LoVo (cell line): ENCODE measurements at places on chromosomes 1 and 21.

GRCh38 chr1:159851407-159851806 is 11.1 kb downstream of the VSIG8 start:
- no peak for DNase-seq

GRCh38 chr1:11719313-11720032 is 16.5 kb upstream of the AGTRAP start:
- peak; percentile 50 for DNase-seq

- no peak for DNase-seq
Observed at GRCh38 chr1:95974586-95974985, 740.6 kb downstream of the RWDD3 start.

GRCh38 chr1:179550746-179551682 is 24.7 kb downstream of the NPHS2 start:
- no peak for DNase-seq

DNA sequence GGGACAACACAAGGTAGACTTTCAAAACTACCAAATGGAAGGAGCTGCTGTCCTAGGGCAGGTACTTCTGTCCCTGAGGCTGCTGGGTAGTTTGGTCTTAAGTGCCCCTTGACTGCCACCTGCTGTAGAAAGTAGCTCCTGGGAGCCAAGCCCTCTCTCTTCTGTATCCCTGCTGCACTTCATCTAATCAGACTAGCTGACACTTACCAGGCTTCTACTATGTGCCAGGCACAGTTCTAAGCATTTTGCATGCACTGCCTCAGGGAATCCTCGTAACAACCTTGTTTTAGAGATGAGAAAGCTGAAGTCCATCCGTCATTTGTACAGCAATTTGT is 15.9 kb upstream of the SRSF4 start:
- no peak for DNase-seq

DNA sequence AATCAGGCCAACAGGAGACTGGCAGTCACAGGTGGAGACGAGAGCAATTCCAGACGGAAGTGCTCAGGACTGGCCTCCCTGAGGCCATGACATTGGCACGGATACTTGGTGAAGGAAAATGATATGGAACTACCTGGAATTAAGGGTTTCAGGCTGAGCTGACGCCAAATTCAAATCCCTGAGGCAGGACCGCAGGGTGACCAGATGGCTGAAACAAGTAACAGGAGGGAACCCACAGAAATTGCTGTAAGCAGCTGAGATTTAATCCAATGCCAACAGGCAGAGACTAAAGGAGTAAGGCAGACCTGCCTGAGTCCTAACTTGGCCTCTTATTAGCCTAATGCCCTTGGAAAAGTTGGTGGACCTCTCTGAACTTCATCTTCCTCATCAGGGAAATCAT is 76.2 kb downstream of the ERG start:
- DNase-seq: no peak

DNA sequence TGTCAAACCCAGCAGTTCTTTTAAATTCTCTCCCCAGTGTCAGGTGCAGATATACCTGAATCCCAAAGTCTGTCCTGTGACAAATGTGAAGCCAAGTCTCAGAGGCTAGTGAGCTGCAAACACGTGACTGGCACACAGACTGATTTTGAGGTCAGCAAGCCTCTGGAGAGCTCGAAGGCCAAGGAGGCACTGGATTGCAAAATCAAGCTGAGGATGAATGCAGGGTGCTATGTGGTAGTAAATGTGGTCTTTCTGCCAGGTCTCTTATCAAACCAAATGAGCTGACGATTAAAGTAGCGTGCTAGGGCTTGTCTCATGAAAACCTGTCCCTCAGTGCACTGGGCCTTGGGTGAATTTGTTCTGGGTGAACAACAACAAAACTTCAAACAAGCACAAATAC is 20.6 kb downstream of the GPR3 start:
- DNase-seq: no peak

- no peak for DNase-seq
Observed at GRCh38 chr1:176696109-176696508, 233.1 kb downstream of the PAPPA2 start.

GRCh38 chr1:94714152-94714551 is 106.0 kb upstream of the SLC44A3 start:
- no peak for DNase-seq

DNA sequence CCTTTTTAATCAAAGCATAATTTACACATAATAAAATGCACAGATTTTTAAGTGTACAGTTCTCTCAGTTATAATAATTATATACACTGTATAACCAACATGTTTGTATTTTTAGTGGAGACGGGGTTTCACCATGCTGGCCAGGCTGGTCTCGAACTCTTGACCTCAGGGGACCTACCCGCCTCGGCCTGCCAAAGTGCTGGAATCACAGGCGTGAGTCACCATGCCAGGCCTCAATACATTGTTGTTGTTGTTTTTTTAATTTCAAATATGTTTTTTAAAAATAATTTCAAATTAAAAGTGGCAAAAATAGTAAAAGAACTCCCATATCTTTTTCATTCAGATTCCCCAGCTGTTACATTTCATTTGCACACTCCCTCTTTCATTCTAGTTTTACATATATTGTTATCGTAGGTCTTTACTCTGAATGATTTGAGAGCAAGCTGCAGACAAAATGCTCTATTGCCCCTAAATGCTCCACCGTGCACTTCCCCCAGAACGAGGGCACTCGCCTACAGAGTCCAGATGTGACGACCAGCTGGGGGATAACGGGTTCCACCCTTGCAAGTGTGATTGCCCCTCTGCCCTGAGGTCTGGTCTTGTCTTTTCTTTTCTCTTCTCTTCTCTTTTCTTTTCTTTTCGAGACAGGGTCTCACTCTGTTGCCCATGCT is 19.2 kb upstream of the RD3 start:
- DNase-seq: no peak

GRCh38 chr1:204673909-204674649 is 11.5 kb downstream of the LRRN2 start:
- DNase-seq: no peak

DNA sequence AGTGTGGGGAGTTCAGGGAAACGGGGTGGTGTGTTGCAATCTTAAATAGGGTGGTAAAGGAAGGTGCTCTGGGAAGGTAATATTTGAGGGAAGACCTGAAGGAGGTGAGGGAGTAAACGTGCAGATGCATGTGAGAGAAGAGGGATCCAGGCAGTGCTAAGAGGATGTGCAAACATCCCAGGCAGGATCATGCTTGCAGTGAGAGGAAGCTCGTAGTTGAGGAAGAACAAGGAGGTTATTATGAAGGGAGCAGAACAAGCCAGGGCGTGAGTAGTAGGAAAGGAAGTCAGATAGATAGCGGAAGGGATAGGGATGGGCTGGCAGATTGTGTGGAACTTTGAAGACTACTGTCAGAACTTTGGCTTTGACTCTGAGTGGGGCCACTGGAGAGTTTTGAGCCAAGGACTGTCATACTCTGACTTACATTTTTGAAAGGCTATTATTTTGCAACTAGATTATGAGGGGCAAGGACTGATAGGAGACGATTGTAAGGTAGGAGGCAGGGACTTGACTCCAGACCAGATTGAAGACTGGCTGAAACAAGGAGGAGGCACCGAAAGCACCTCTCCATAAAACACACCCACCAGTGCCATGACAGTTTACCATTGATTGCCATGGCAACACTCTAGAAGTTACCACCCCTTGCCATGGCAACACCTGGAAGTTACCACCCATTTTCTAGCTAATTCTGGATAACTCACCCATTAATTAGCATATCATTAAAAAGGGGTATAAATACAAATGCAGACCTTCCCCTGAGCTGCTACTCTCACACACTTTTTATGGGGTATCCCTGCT is 67.0 kb downstream of the XCL2 start:
- no peak for DNase-seq

DNA sequence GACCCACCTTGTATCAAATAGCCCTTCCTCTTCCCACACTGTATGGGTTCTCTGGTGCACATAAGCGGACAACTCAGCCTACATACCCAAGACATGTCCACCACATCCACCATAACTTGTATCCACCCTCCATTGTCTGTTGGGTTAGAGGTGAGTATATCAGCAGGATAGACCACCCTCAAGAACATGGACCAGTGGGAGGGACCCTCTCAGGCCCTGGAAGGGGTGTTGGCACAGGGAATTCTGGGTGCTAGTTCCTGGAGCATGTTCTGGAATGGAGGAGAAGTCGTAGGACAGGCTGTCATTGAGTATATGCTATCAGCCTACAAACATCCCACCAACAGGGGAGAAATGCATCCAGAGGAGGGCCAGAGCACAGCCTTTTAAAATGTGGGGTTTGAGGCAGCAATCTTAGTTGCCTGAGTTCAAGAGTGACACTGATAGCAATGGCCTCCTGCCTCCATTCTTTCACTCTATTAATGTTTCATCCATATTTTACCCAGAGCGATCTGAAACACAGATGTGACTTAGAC is 7.5 kb downstream of the CD55 start:
- no peak for DNase-seq

GRCh38 chr1:215825056-215825455 is 258.0 kb downstream of the KCTD3 start:
- DNase-seq: no peak

GRCh38 chr21:42622284-42622683 is 31.1 kb upstream of the PDE9A start:
- DNase-seq: no peak

DNA sequence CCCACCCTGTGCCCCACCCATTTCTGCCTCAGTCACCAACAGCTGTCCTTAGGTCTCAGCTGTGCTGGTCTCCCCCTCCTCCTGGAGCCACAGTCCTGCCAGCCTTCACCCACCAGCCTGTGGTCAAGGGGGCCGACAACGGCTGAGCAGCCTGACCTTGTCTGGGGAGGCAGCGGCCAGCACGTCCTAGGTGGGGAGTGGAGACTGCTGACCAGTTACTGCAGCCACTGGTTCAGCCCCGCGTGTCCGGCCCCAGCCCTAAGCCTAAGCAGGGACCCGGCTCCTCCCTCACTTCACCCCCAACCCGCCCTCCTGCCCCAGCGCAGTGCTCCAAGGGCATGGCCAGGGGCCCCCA is 79.2 kb downstream of the MORN1 start:
- DNase-seq: no peak

DNA sequence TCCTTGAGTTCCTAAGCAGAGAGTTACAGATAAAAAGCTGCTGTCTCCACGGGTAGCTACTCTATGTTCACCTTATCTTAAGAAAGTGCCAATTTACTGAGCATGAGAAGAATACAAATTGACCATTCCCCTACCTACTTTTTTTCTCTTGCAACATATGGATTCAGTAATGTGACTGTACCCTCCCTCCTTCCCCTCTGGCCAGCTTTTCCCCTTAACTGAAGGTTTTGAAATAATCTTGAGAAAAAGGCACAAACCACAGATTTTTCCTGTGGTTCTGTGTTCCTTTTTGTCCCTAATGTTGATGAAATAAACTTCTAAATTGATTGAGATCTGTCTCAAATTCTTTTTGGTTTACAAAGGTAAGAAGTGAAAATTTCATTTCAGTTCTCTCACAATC is 2.6 kb upstream of the CD2 start:
- DNase-seq: no peak

DNA sequence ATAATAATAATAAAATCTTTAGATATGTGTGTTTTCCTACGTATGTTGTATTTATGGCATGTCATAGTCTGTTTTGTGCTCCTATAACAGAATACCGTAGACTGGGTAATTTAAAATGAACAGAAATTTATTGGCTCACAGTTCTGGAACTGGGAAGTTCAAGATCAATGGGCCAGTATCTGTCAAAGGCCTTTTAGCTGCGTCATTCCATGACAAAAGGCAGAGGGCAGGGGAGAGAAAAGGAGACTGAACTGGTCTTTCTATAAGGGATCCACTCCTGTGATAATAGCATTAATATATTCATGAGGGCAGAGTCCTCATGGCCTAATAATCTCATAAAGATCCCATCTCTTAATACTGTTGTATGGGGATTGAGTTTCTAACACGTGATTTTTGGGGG is 7.1 kb upstream of the SFT2D2 start:
- no peak for DNase-seq

DNA sequence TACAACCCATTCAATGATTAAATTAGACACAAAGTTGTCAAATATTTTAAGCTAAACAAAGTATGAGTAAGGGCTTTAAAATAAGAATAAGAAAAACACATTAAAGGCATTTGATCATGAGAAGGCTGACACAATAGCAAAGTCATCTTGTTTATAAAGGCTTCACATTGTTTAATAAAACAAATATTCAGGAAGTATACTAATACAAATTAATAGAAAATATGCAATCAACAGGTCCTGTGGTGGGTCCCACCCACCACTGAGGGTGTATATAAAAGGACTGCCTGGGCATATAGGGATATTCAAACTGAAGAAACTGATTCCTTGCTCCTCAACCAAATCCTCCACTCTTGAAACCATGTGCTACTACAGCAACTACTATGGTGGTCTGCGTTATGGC is at the start of gene KRTAP20-2:
TSS of gene KRTAP20-2 (plus strand) at position 301 of the 400 bp plus-strand sequence. CDS start at position 359, 58 bp downstream.
- no peak for DNase-seq

DNA sequence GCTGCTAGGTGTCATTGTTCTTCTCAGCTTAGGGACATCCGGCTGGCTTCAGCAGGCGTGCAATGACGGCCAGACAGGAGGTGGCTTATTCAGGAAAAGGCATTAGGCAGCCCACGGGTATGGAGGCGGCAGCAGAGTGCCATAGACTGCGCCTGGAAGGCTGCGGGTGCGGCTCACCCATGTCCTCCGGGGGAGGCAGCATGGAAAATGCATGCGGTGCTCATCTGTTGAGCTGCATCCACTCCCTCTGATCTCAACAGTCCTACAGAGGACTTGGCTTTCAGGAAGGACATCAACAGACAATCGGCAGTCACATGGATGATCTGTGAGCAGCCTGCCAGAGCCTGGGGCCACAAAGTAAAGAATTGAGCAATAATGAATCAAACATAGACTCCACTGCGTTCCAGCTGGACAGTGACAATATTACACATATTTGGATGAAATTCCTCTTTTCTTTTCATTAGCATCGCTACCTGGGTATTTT is 42.9 kb downstream of the UMODL1 start:
- DNase-seq: no peak

DNA sequence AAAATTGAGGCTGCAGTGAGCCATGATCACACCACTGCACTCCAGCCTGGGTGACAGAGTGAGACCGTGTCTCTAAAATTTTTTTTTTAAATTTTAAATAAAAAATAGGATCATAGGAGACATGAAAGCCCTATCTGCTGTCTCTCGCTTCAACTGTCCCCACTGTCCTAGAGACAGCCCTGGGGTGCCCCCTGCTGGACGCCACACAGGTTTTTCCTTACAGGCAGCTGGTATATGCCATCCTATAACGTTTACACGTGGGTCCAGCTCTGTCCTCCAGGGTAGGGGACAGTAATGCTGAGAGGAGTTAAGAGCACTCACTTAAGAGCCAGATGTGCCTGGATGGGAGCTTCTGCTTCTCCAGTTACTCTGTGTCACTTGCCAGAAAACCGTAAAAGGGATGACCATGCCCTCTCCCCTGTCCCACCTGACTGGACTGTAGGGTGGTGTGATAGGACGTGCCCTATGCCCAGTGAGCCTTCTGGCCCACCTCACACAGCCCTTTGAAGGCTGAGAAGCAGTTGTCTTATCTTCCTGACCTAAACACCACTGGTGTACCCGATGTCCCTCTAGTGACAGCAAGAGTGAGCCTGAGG is 8.5 kb downstream of the FBXO2 start:
- DNase-seq: peak; percentile 60

GRCh38 chr21:34204481-34205439 is 131.4 kb downstream of the MRPS6 start:
- no peak for DNase-seq
